ENCODE measurements at places on chromosomes 11 and 22.

- DNase-seq = no peak
Observed at GRCh38 chr11:119772641-119773415, 43.8 kb upstream of the NECTIN1 start.

- no peak for DNase-seq
Observed at GRCh38 chr22:38262051-38262795, 10.6 kb downstream of the TMEM184B start.

GRCh38 chr22:33969045-33969444, 48.8 kb upstream of the LARGE1 start:
- DNase-seq = no peak

- no peak for DNase-seq
Observed at GRCh38 chr22:30889996-30890480, 78.5 kb downstream of the MORC2 start.

GRCh38 chr22:19287889-19288288, 3.6 kb downstream of the CLTCL1 start:
- DNase-seq = peak; percentile 51

- peak; percentile 57 for DNase-seq
Observed at GRCh38 chr22:21587803-21588611, 20.5 kb downstream of the UBE2L3 start.

DNA sequence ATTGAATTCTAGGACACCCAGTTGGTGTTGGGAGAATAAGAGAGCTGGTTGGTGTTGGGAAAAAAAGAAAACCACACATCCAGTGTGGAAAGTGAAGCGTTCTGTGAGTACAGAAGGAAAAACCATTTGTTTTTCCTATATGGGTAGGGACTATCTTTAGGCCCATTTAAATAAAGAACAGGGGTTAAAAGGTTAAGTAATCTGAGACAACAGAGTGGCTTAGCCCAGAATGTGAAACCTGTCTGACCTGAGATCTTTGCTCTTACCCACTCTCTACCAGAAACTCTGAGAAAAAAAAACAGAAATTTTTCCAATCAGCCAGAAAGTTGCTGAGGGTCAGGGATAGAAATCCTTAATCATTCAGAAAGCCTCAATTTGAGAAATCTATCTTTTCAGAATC, 59.8 kb upstream of the LRRC55 start:
- DNase-seq = no peak

DNA sequence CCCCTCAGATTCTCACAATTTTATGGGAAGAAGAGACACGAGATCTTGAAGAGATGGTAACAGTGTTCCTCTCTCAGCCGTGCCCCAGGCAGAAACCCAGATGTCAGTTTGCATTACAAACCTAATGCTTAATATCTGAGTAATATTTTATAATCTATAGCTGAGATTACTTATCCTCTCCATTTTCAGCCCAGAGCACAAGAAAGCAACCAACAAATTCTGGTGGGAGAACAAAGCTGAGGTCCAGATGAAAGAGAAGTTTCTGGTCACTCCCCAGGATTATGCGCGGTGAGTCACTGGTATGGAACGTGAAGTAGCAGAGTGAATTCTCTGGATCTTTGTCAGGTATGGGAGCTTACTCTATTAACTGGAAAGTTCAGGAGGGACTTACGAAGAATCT, 884 bp downstream of the CENATAC start:
- peak; percentile 71 for DNase-seq

GRCh38 chr11:66887526-66887925, 30.7 kb downstream of the LRFN4 start:
- no peak for DNase-seq

DNA sequence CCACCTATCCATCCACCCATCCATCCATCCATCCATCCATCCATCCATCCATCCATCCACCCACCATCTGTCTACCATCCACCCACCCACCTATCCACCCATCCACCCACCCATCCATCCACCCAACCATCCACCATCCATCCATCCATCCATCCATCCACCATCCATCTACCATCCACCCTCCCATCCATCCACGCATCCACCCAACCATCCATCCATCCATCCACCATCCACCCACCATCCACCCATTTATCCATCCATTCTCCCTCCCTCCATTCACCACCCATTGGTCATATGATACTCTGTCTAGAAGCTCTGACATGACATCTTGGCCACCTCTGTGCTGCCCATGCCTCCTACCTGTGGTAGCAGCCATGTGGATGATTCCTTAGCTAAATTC, 31.7 kb downstream of the MUC2 start:
- DNase-seq = no peak

DNA sequence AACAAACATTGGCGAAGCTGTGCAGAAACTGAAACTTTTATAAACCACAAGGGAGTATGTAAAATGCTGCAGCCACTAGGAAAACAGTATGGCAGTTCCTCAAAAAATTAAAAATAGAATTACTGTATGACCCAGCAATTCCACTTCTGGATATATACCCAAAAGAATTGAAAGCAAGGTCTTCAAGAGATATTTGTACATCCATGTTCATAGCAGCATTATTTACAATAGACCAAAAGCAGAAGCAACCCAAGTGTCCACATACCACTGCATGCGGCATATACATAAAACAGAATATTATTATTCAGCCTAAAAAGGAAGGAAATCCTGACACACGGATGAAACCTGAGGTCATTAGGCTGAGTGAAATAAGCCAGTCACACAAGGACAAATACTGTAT, 85.8 kb downstream of the RELT start:
- DNase-seq = no peak

DNA sequence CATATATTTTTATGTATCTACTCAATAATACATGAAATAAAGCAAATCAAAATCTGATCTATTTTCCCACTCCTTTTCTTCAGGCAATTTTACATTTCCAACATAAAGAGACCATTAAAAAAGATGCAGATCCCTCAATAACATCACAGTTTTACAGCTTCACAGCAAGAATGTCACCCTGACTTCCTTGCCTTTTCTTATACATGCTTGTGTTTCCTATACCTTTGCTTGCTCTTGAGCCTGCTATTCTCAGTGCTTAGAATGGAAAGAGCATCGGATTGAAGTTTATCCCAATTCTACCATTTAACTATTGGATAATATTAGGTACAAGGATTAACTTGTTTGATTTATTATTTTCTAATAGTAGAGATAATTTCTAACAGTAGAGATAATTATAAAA, 176.7 kb downstream of the CNTN5 start:
- DNase-seq = no peak

DNA sequence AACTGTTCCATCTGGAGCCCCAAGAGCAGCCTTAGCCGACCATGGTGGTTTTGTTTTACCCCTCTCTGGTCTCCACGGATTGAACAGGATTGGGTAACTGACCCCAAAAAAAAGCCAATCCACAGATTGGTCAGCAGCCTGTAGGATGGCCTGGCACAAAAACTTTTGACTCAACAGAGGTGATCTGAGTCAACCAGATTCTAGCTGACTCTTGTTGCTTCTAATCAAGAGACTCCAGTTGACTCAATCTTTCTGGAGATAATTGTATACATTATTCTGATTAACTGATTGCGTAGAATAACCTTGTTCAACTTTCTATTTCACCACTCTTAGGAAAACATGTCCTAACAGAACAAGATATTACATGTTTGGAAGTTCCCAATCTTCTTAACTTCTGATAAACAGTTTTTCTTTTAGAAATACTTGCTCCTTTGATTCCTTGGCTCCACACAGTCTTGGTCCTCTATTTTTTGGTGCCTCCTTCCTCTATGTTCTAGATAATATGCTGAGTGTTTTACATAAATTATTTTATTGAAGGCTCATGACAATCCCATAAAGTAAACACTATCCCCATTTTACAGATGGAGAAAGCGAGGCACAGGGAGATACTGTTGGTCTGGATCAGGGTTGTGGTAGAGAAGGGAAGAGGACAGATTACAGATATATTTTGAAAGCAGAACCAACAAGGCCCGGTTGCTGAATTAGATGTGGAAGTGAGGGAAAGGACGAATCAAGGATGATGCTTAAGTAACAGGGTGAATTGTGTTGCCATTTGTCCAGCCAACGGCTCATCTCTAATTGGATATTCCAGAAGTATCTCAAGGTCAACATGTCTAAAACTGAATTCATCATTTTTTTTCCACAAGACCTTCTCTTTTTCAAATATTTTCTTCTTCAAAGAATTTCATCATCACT, 11.5 kb upstream of the ZC3H12C start:
- no peak for DNase-seq

DNA sequence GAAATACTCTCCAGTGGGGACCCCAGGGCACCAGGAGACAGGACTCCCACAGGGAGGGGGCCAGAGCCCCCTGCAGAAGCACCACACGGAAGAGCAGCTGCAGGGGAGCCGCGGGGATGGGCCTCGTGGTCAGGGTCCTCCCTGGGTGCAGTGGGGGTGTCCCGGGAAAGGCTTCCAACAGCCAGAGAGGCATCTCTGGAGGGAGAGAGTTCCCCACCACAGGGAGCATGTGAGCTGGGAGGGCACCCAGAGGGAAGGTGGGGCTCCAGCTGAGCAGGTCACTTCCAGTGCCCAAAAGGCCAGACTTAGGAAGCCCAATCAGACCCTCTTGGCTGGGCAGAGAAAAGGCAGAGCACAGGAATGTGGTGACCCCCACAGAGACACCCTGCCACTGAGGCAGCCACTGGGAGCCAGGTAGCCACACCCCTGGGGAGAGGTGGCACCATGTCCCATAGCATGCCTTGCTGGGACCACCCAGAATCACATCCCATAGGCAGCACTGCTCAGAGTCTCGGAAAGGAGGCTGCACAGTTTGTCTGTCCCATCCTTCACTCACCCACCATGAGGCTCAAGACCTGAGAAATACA, 49.9 kb upstream of the LMO1 start:
- DNase-seq = no peak

- DNase-seq = peak; percentile 81
Observed at GRCh38 chr22:24503137-24503842, 8.2 kb downstream of the UPB1 start.

GRCh38 chr22:29947410-29948384, 64.7 kb downstream of the MTMR3 start:
- DNase-seq = peak; percentile 49

DNA sequence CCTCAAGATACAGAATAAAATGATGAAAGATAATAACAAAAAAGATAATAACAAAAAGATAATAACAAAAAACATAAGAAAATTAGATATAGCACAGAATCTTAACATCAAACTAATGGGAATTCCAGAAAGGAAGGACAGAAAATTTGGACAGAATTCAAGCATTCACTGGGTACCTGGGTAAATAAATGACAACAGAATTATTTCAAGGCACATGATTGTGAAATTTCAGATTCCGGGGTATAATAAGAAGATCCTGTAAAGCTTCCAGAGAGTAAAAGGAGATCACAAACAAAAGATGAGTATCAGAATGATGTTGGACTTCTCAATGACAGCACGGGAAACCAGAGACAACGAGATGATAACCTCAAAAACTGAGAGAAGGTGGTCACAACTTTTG, 42.1 kb upstream of the OR9Q1 start:
- DNase-seq = no peak

- DNase-seq = peak; percentile 39
Observed at GRCh38 chr11:23112987-23113886, 253.0 kb upstream of the CCDC179 start.

GRCh38 chr22:30414525-30415047, 11.0 kb upstream of the MTFP1 start:
- DNase-seq = no peak

DNA sequence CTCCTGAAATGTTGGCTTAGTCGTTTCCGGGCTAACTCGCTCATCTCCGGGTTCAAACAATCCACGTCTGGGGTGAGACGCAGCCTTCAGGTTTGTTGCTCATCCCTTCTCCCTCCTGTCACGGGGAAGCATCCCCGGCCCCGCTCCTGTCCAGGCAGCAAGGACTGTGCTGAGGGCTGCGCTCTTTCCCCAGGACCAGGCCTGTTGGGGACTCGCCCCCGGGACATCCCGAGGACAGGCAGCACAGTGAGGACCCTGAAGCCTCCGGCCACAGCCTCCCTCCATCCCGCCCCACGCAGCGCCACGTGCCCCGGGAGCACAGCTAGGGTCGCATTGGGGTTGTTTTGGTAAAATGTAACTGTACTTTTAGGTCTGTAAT, 252.0 kb downstream of the BRD1 start:
- DNase-seq = no peak

- DNase-seq = peak; percentile 33
Observed at GRCh38 chr11:103202048-103202651, 92.9 kb downstream of the DYNC2H1 start.

DNA sequence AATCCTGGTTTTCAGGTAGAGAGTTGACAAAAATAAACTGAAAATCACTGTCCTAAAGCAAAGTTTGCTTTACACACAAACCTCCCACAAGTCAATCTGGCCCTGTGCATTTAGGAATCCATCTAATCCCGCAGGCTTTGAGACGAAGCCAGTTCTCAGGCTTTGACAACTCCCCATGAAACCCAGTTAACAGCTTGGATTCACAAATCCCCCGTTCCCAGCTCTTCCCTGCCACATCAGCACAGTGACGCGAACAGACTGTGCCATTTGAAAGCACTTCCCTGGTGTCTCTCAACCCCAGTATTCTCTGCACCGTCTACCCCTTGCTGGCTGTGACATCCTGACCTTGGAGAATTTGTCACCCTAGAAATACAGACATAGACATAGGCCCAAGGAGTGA, 117.8 kb downstream of the OPCML start:
- DNase-seq = no peak

- no peak for DNase-seq
Observed at GRCh38 chr22:40477683-40478337, 107.4 kb downstream of the SGSM3 start.

DNA sequence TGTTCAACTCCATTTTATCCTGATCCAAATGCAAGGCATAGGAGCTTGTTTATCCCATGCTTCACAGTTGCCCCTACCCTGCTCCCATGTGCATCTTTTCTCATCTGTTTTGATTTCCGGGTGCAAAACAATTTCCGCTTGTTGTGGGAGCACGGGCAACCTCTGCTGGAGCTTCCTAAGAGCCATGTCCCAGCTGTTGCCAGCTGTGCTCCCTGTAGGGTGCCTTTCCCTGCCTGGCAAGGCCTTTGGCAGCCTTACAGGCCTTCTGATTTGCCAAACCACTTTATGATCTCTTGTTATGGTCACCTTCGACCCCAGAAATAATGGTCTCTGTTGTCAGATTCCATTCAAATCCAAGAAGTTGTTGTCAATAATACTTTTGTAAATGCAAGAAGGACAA, 1038.5 kb downstream of the OPCML start:
- DNase-seq = no peak

DNA sequence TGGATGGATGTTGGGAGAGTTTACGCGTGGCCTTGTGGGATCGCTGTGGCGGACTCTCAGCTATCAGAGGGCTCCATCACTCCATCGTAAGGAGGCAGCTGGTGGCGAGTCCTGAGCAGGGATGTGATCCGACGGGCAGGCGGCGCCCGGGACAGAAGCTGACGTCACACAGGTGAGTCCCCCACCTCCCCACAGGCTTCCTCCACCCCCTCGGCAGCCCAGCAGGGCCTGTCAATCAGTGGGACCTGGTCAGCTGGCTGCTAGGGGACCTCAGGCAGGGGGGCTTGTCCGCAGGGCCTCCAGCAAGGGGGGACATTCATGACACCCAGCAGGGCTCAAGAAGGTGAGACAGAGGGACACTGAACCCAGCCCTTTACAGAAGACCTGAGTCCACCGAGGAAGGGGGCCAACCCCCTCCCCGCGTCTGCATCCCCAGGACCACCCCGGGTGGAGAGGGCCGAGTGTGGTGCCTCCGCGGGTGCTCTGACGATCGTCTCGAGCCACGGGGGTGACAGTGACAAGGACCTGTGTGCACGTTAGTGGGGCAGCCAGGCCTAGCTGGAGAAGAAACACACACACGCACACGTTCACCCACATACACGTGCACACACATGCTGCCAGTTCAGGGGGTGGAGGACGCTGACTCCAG, 7.1 kb downstream of the HRAS start:
- DNase-seq = no peak

GRCh38 chr22:32781695-32782094, 19.8 kb upstream of the TIMP3 start:
- no peak for DNase-seq

Data from AG08396 (cell line).